Activated T-cell treated with anti-CD3 and anti-CD28 coated beads, Interleukin-2, amount 50 U/mL, for 24 hours (primary cell): ENCODE measurements at places on chromosomes 7 and 10.
A peak's percentile ranks its signal among the peaks of the same experiment; 100 is the strongest.

DNA sequence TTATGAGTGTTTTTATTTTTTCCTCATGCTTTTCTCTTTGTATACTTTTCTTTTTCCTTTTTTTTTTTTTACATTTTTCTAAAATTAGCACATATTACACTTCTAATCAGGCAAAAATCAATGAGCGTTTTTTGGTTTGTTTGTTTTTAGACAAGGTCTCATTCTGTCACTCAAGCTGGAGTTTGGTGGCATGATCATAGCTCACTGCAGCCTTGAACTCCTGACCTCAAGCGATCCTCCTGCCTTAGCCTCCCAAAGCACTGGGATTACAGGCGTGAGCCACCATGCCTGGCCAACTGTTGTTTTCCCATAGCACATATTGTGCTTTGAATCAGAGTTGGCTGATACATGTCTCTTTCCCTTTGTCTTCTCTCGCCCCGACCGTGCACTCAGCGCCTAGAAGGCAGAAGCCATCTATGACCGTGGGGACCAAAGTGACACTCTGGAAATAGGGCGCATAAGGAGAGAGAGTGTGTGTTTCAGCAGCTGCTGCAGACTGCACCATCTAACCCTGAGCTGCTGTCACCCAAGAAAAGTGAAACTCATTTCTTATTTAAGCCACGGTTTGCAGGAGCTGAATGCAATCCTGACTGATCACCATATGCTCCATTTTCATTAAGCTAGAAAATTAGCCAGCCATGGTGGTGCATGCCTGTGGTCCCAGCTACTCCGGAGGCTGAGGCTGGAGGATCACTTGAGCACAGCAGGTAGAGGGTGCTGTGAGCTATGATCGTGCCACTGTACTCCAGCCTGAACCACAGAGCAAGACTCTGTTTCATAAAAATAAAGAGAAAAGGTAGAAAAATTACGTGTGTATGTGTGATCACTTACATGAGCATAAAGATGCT lies 41.4 kb upstream of the GTF2I start:
- peak overlapping the region; percentile 16 for H3K27ac ChIP-seq
- DNase-seq = no peak
- peaks cover 15% of the 10 kb centered on the region for H3K4me1 ChIP-seq
- no peak overlapping the region for H3K4me3 ChIP-seq
- H3K36me3 ChIP-seq = no peaks in the 10 kb centered on the region

DNA sequence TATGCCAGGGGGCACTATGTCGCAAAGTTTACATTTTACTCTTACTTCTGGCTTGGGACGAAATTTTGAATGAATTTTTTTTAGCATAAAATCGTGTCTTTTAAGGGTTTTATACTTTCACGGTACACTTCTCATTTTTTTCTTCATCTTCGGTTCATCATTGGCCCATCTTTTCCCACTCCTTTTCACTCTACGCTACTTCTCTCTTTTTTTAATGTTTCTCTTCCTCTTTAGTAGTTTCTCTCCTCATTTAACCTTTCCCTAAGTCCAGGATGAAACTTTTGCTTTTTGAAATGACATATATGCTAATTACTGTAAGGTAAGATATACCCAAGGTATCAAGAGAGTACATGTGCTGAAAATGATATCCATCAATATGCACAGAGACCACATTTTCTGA lies 39.5 kb downstream of the C7orf33 start:
- no peaks in the 10 kb centered on the region for H3K27me3 ChIP-seq
- no peaks in the 10 kb centered on the region for H3K36me3 ChIP-seq
- H3K4me1 ChIP-seq = peaks cover 45% of the 10 kb centered on the region
- no peak overlapping the region for H3K4me3 ChIP-seq

DNA sequence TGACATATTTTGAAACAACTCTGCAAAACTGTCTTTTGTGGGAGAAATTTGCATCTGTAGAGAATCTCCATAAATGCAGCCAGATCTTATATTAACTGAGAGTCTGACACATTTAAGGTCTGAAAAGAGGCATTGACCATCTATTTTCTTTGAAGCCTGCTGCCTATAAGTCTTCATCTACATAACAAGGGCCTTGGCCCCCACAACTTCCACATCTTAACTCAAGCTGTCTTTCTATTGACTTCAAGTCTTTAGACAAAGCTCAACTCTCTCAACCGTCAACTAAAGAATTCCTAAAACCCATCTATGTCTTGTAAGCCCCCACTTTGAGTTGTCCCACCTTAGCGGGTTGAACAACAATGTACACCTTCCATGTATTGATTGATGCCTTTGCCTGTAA lies 72.4 kb upstream of the ADCY1 start:
- H3K36me3 ChIP-seq = no peaks in the 10 kb centered on the region
- DNase-seq = no peak
- peaks cover 4% of the 10 kb centered on the region for H3K27me3 ChIP-seq
- H3K27ac ChIP-seq = no peak overlapping the region
- no peak overlapping the region for H3K4me3 ChIP-seq
- no peaks in the 10 kb centered on the region for H3K4me1 ChIP-seq

GRCh38 chr7:20241194-20241910 lies 24.2 kb upstream of the MACC1 start:
- no peak overlapping the region for H3K27ac ChIP-seq
- peaks cover 8% of the 10 kb centered on the region for H3K27me3 ChIP-seq
- peaks cover 13% of the 10 kb centered on the region for H3K4me1 ChIP-seq
- DNase-seq = no peak
- H3K4me3 ChIP-seq = no peak overlapping the region
- H3K36me3 ChIP-seq = no peaks in the 10 kb centered on the region

- H3K27me3 ChIP-seq = no peaks in the 10 kb centered on the region
- H3K36me3 ChIP-seq = peaks cover 63% of the 10 kb centered on the region
- peak overlapping the region; percentile 49 for H3K4me3 ChIP-seq
- no peak for DNase-seq
Measured at GRCh38 chr10:114492351-114493037, 88.2 kb upstream of the AFAP1L2 start.

- H3K27ac ChIP-seq = no peak within 1 kb of the TSS
- no peaks in the 10 kb centered on the region for H3K4me1 ChIP-seq
- no peak within 1 kb of the TSS for H3K4me3 ChIP-seq
- H3K27me3 ChIP-seq = peaks cover 46% of the 10 kb centered on the region
Measured at GRCh38 chr7:19144661-19145433, at the start of gene FERD3L. Gene FERD3L, minus strand, starts transcription at chr7:19145421. Its CDS starts 59 bp downstream, at chr7:19145362.

- H3K4me3 ChIP-seq = no peak overlapping the region
- H3K4me1 ChIP-seq = no peaks in the 10 kb centered on the region
- no peak overlapping the region for H3K27ac ChIP-seq
- no peak for DNase-seq
Measured at GRCh38 chr10:116026315-116026714, 246.7 kb downstream of the GFRA1 start.

DNA sequence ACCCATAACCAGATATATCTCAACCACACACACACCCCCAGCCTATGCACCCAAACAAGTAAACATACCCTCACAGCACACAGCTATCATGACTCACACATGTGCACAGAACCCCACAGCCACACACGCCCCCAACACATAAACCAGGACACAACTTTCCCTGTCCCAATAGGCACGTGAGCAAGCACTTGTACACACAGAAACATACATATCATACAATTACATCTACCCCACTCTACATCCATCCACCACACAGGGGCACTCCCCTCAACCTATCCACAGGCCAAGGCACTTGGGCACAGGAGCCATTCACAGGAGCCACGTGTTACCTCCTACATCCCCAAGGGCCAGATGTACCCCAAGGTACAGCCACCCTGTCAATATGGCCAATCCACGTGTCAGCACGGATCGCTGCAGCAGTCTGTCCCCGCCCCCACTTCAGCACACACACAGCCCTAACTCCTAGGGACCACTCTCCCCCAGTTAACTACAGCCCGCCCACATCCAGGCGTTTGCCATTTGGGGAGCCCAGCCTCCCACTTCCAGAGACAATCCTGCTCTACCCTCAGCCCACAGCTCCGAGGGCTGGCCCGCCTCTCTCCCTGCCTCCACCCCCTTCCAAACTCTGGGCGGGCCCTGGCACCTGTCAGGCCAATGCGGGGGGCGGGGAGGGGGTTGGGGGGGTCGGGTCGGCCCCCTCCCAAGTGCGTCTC lies 163.5 kb downstream of the SH3PXD2A start:
- DNase-seq = peak; percentile 39
- H3K27ac ChIP-seq = no peak overlapping the region
- H3K36me3 ChIP-seq = no peaks in the 10 kb centered on the region
- peaks cover 4% of the 10 kb centered on the region for H3K27me3 ChIP-seq
- peak overlapping the region; percentile 17 for H3K4me3 ChIP-seq
- peaks cover 33% of the 10 kb centered on the region for H3K4me1 ChIP-seq

- H3K27me3 ChIP-seq = peaks cover 6% of the 10 kb centered on the region
- no peak overlapping the region for H3K4me3 ChIP-seq
- no peak for DNase-seq
- no peak overlapping the region for H3K27ac ChIP-seq
Measured at GRCh38 chr7:148155000-148155399, 435.6 kb upstream of the C7orf33 start.

DNA sequence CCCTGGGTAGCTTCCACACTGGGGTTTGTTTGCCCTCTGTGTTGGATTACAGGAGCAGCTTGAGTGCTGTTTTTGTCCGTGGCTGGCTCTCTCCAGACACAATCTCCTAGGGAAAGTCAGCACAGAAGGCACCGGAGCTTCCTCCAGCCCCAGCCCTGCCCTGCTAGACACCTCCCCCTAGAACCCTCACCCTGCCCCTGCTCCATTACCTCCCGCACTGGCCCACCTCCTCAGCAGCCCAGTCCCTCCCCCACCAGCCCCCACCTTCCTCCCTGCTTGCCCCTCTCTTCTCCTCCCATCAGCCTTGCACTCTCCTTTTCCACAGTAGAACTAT lies 130.5 kb downstream of the ADCY1 start:
- DNase-seq = no peak
- H3K36me3 ChIP-seq = no peaks in the 10 kb centered on the region
- H3K4me1 ChIP-seq = no peaks in the 10 kb centered on the region

- H3K36me3 ChIP-seq = no peaks in the 10 kb centered on the region
- H3K4me1 ChIP-seq = no peaks in the 10 kb centered on the region
- no peak overlapping the region for H3K4me3 ChIP-seq
- DNase-seq = no peak
- no peak overlapping the region for H3K27ac ChIP-seq
Measured at GRCh38 chr7:4221043-4221442, 461.1 kb upstream of the FOXK1 start.

- H3K4me3 ChIP-seq = no peak overlapping the region
- no peak overlapping the region for H3K27ac ChIP-seq
- peaks cover 5% of the 10 kb centered on the region for H3K4me1 ChIP-seq
- peaks cover 22% of the 10 kb centered on the region for H3K36me3 ChIP-seq
- DNase-seq = no peak
Measured at GRCh38 chr7:151553356-151553755, 33.7 kb upstream of the RHEB start.

- H3K4me3 ChIP-seq = no peak overlapping the region
- no peaks in the 10 kb centered on the region for H3K36me3 ChIP-seq
- no peak overlapping the region for H3K27ac ChIP-seq
- H3K27me3 ChIP-seq = peaks cover 12% of the 10 kb centered on the region
- no peak for DNase-seq
- peaks cover 9% of the 10 kb centered on the region for H3K4me1 ChIP-seq
Measured at GRCh38 chr10:968546-969199, 19.6 kb upstream of the GTPBP4 start.

DNA sequence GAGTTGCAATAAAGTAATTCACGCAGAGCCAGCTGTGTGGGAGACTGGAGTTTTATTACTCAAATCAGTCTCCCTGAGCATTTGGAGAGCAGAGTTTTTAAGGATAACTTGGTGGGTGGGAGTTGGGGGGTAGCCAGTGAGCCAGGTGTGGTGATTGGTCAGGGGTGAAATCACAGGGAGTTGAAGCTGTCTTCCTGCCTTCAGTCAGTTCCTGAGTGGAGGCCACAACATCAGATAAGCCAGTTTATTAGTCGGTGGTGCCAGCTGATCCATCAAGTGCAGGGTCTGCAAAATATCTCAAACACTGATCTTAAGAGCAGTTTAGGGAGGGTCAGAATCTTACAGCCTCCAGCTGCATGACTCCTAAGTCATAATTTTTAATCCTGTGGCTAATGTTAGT lies 3.3 kb upstream of the CYP51A1 start:
- DNase-seq = no peak
- peaks cover 23% of the 10 kb centered on the region for H3K4me1 ChIP-seq
- no peak overlapping the region for H3K4me3 ChIP-seq
- peaks cover 20% of the 10 kb centered on the region for H3K36me3 ChIP-seq
- no peaks in the 10 kb centered on the region for H3K27me3 ChIP-seq

GRCh38 chr10:124392626-124393342 lies 25.9 kb downstream of the OAT start:
- peaks cover 7% of the 10 kb centered on the region for H3K4me1 ChIP-seq
- DNase-seq = no peak
- H3K27me3 ChIP-seq = no peaks in the 10 kb centered on the region
- H3K4me3 ChIP-seq = no peak overlapping the region
- no peak overlapping the region for H3K27ac ChIP-seq

GRCh38 chr10:133375357-133376115 lies 2.4 kb upstream of the ECHS1 start:
- H3K36me3 ChIP-seq = peaks cover 3% of the 10 kb centered on the region
- H3K4me3 ChIP-seq = no peak overlapping the region
- H3K27me3 ChIP-seq = no peaks in the 10 kb centered on the region
- H3K4me1 ChIP-seq = peaks cover 20% of the 10 kb centered on the region

DNA sequence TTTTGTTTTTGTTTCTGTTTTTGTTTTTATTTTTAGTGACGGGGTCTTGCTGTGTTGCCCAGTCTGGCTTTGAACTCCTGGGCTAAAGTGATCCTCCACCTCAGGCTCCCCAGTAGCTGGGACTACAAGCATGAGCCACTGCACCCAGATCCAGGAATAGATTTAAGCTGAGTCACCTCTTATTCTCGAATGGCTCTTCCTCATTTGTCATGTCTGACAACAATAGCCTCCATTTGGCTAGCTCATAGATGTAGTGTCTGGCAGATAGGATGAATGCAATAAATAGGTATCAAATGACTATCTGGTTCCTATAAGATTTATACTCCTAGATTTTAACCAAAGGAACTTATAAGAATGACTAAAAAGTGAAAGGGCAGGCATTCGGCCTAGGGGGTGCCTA lies 172.9 kb downstream of the TMEM26 start:
- no peaks in the 10 kb centered on the region for H3K36me3 ChIP-seq
- H3K4me3 ChIP-seq = no peak overlapping the region
- no peak overlapping the region for H3K27ac ChIP-seq
- H3K4me1 ChIP-seq = peaks cover 10% of the 10 kb centered on the region
- H3K27me3 ChIP-seq = peaks cover 2% of the 10 kb centered on the region
- DNase-seq = no peak

DNA sequence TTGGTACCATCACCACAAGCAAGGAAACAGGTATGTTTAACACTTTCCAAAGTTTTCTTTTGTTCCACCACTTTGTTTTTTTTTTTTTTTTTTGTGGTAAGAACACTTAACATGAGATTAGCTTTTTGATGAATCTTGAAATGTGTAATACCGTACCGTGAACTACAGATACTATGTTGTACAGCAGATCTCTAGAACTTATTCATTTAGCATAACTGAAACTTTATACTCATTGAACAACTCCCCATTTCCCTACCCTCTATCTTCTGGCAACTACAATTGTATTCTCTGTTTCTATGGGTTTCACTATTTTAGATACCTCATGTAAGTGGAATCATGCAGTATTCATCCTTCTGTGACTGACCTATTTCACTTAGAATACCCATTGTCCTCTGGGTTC lies 162.7 kb upstream of the ITGB1 start:
- DNase-seq = no peak
- H3K27me3 ChIP-seq = no peaks in the 10 kb centered on the region
- no peak overlapping the region for H3K4me3 ChIP-seq
- H3K27ac ChIP-seq = peak overlapping the region; percentile 94
- H3K36me3 ChIP-seq = peaks cover 6% of the 10 kb centered on the region
